ENCODE measurements at places on chromosomes 2 and 18.
A peak's percentile ranks its signal among the peaks of the same experiment; 100 is the strongest.

DNA sequence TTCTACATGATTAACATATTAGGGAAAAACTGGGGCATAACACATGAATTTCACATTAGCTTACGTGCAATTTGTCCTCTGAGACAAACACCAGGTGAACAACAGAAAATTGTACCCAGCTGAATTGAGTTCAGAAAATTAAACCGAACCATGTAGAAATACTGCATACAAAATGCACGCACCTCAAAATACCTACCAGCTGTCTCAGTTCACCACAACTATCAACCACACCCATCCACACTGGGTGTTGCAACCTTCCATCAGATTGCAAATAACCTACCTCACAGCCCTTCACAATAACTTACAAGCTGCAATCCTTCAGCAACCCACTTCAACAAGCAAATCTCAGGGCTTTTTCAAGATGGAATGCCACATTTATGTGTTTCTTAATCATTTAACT lies 55.9 kb downstream of the UNC50 start:
- no peak for DNase-seq

DNA sequence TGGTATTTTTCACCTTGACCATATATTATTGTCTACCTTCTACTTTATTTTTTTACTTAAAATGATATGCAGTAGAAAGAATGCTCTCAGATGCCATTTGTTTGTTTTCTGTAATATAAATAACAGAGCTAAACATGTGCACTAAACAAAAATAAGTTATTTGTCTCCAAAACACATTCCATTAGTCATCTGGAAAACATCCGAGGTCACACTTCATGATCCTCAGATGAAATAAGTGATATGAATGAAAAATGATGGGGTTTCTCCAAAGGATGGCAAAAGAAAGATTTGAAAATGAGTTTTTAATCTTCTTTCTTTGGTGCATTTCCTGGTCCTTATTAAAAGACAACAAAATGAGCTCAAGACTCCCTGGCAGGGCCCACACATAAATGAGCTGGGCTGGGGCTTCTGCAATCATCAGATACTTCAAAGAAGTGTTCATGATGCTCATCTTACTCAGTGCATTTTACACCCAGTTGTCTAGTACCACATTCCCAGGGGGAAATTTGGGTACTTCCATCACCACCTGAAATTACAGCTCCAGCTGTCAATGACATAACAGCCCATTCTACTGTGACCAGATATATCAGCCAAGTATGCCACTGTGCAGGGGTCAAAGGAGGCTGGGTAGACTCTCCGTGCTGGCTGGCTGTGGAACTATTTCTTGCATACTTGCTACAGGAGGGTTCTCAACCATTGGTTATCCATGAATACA lies 283.5 kb downstream of the PID1 start:
- DNase-seq, result no peak

GRCh38 chr2:232860593-232861241 lies 9.3 kb upstream of the SNORC start:
- no peak for DNase-seq

DNA sequence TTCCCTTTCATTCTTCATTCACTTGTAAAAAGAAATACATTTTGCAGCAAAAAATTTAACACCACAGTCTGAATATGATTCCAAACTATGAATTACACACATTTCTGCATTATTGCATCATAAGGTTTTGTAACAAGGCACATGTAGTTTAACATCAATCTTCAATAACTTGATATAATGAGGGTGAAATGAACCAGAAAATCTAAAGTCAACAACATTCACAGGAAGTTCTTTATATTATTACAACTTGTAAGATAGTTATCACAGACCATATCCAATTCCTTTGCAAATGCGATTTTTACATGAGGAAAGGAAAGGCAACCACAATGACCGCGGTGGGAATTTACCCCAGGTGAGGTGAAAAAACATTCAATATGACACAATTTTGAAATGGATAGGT lies 213.3 kb downstream of the NAPG start:
- no peak for DNase-seq

GRCh38 chr2:127195140-127196074 lies 24.7 kb downstream of the CYP27C1 start:
- DNase-seq, result no peak

- DNase-seq, result peak; percentile 32
These were observed 7.2 kb downstream of the MTHFD2 start for GRCh38 chr2:74205596-74205995.

- no peak for DNase-seq
These were observed 61.5 kb upstream of the CYP20A1 start for GRCh38 chr2:203177361-203177760.

DNA sequence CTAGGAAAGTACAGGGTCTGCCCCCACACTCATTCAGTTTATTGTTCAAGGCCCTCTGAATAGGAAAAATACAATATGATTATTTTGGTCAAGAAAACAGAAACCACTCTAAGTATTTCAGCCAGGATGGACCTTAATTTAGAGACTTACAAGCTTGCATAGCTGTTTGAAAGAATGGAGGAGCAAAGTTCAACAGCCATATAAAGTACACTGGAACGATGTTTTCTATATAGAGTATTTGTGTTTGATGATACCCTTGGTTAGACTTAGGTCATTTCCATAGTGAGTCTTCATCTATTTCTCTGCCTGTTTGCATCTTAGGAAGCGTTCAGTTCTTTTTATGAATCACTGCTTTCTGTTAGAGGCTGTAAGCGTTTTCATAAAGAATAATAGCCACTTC lies 366.2 kb downstream of the NUP35 start:
- DNase-seq, result no peak

- no peak for DNase-seq
These were observed 9.2 kb upstream of the ALPP start for GRCh38 chr2:232369126-232369951.

DNA sequence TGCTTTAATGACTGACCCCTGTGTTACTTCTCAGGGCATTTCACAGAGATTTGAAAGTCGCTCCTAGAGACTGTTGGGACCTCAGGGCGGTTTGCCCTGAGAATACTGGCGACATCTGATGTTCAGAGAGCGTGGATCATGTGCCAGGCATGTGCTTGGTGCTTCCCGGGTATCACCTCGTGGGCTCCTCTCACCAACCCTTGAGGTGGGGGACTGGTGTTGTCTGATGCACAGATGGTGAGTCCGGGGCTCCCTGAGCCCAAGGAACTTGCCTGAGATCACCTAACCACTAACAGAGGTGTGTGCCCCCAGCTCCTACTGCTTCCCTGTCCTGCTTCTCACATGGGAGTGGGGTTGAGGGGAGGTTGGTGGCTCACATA lies 16.2 kb downstream of the ATOH8 start:
- DNase-seq, result no peak
